BJ (cell line): ENCODE measurements at places on chromosomes 5 and 9.

GRCh38 chr9:106356924-106357323 is 506.0 kb upstream of the ZNF462 start:
- DNase-seq, result no peak

DNA sequence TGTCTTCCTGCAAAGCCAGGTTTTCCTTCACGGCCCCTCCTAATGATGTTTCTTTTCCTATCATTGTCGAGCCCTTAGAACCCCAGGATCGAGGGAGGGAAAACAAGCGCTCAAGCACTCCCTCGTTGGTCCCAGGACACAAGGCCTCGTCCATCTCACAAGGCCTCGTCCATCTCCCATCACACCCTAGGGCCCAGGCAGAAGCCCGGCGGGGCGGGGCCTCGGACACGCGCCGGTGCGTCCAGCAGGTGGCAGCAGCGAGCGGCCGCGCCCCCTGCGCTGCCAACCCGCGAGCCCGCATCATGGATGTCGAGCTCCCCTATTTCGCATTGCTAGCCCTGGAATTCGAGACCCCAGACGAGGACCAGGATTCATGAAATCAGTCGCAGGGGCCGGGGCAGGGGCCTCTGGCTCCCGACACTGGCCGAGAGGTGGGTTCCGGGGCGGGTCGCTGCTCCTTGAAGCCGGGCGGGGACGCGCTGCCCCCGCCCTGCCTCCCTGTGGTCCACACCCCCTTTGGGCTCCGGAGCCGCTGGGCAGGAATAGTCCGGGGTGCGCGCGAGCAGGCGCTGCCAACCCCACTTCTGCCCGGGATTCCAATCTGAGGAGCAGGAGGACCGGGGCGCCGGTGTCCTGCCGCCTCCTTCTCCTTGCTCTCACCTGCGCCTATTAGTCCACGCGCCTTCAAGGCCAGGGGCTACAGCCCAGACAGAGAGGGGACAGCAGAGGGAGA is at the start of gene ABLIM3:
Gene ABLIM3 (plus strand): TSS at position 270 of the 733 bp plus-strand sequence. CDS start 603 bp downstream, outside the sequence.
- no peak for DNase-seq

DNA sequence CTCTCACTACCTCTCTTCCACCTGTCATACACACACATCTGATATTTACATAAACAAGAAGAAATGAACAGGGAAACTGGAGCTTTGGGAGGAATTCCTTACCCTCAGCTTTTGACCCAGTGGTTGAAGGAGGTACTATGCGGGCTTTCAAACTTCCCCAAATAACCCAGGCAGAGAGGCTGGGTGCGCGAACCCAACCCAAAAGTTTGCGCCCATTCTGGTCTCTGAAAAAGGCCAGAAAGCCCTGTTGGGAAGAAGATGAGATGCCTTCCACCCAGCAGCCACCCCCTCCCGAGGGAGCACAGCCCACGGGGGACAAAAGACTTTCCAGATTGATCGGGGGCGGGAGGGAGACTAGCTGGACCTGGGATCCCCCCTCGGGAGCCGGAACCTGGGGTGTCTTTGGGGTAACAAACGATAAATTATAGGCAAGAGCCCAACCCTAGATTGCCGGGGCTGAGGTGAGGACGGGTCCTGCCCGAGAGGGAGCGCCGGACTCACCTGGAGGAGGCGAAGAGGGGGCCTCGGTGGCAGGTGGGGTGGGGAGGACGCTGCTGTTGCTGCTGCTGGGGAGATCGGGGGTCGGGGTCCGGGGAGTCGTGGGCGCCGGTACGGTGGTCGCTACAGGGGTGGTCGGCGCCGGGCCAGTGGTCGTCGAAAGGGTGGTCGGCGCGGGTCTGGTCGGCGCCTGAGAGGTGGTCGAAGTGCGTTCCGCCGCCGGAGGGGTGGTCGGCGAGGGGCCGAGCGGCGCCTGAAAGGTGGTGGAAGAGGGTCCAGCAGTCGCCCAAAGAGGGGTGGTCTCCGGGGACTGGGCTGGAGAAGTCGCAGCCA is 798 bp downstream of the MEGF9 start:
- DNase-seq, result no peak

DNA sequence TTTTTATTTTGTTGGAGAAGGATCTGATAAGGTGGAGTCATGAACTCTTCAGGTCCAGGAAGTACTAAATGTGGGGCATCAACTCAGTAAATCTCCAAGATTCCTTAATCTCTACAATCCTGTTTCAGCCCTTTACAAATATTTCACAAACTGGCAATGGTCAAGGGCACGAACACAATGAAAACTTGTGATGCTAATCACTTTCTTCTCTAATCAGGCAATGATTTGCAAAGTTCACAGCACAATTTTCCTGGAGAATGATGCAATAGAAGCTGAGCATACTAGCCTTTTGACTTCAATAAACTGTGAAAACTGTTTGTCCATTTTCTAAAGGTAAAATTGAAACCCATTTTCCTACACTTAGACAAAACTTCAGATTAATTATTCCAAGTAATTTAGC is 16.9 kb downstream of the GDF9 start:
- no peak for DNase-seq

DNA sequence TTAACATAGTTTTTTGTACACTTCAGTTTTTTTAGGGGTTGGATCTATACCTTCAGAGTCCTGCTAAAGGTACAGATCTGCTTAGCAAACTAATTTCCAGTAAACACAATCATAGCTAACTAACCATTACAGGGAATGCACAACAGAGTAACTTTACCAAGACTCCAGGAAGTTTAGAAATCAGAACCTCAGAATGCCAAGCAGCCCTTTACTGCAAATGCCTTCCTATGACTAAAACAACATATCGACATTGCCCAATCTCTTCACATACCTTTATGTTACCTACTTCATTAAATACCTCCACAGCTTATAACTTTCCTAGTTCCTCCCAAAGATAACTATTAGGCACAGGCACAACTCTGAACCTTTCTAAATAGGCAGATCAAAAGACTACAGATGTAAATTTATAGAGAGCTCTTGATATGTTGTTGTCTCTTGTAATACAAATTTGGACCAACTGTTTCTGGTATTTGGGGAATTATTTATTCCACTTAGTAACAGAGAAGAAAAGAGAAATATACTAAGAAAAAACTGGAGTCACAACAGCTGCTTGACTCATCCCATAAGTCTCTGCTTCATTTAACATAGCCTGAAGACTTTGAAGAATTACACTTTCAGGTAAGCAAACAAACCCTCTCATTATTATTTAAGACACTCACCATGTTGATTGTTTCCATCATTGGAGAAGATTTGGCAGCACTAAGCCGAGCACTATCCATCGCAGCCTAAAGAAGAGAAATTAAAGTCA is 46.0 kb upstream of the OR2K2 start:
- no peak for DNase-seq

DNA sequence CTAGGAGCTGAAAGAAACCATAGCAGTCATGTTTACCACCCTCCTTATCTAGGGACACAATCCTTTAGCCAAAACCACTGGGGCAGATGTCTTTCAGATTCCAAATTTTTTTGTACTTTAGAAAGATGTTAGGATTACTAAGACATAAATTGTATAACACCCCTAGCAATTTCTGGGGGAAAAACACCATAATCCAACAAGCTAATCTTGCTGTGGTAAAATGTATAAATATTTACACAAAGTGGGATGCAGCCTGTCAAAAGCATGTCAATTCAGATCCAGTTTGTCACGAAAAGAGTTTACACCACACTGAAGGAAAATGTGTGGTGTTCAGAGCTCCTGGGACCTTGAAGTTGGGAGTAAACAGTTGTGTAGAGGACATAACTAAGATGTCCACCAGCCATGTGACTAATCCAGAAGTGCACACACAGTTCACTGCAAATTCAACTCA is 274.3 kb downstream of the ADAMTSL1 start:
- DNase-seq, result no peak

DNA sequence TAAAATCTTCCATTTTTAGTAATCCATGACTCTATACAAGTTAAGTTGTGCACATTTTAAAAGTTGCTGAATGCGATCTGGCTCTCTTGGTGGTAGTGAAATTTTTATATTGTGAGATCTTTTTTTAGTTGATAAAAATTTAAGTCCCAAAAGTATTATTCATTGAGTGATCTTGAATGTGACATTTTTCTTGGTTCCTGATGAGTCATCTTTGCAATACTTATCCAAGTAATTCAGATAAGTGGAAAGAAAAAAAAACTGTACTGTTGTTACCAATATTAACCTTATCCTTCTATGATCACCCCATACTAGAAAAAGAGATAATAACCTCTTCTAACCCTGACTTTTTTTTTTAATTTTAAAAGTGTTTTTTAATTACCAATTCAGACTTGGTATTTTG is 601.3 kb downstream of the PSAT1 start:
- DNase-seq, result no peak

GRCh38 chr5:107557051-107557658 is 113.6 kb downstream of the EFNA5 start:
- no peak for DNase-seq

GRCh38 chr9:37332578-37332977 is 89.9 kb upstream of the GRHPR start:
- no peak for DNase-seq

DNA sequence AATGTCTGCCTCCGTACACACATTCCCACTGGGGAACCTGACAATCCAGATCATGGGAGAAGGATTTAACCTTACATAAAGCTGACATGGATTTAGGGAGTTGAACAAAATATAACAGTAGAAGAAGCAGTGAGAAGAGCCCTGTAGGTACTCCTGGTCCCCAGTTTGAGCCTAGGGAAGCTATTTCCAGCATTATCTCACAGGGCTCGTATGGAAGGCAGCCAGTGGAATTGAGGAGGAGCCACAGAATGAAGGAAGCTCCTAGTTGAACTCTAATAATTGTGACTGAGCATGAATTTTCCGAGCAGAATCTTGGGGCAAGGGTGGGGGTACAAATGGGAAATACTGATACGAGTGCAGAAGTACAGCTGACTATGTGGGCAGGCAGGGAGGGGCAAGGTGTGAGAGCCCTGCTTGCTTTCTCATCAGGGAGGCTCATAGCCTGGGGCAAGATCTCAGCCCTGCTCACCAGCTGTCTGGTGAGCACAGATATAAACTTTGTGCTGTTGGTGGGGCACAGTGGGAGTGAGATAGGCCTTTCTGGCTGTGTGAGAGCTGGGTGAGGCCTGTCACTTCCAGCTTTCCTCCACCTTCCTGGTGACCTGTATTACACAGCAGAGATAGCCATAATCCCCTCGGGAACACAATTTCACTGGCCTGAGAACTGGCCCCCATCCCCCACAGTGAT is 290.7 kb upstream of the IL12B start:
- no peak for DNase-seq

DNA sequence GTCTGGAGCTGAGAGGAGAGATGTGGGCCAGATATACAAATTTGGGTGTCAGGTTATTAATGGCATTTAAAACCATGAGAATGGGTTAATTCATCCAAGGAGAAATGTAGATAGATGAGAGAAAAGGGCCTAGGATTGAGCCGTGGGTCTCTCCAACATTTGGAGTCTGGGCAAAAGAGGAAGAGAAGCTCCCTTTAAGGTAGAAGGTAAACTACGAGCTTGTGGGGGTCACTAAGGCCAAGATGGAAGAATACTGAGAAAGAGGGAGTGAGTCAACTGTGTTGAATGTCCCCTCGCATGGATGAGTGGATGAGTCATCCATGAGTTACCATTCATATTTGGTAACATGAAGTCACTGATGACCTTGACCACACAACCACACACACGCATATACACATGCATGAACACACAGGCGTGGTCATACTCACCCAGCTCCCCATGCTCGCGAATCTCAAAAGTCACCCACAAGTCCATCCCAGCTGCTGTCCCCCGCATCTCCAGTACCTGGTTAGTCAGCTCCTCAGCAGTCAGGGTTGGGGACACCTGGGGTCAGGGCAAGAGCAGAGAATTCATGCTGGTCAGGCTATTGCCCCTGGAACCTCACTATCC is 6.8 kb upstream of the FCHSD1 start:
- DNase-seq, result peak; percentile 65

DNA sequence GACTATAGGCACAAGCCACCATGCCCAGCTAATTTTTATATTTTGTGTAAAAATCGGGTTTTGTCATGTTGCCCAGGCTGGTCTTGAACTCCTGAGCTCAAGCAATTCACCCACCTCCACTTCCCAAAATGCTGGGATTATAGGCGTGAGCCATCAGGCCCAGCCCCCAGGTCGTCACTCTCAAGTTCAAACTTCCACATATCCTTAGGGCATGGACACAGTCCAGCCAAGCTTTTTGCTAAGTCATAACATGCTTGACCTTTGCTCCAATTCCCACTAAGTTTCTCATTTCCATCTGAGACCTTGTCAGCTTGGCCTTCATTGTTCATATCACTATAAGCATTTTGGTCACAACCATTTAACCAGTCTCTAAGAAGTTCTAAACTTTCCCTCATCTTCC is 43.9 kb upstream of the ARAP3 start:
- DNase-seq, result peak; percentile 13

- no peak for DNase-seq
Observed at GRCh38 chr9:121368745-121369144, 1.3 kb downstream of the STOM start.

- no peak for DNase-seq
Observed at GRCh38 chr9:88071331-88071730, 66.9 kb downstream of the SPATA31C2 start.

GRCh38 chr5:154517181-154517580 is 39.2 kb upstream of the HAND1 start:
- no peak for DNase-seq

- no peak for DNase-seq
Observed at GRCh38 chr9:123965801-123966686, 36.1 kb upstream of the DENND1A start.

DNA sequence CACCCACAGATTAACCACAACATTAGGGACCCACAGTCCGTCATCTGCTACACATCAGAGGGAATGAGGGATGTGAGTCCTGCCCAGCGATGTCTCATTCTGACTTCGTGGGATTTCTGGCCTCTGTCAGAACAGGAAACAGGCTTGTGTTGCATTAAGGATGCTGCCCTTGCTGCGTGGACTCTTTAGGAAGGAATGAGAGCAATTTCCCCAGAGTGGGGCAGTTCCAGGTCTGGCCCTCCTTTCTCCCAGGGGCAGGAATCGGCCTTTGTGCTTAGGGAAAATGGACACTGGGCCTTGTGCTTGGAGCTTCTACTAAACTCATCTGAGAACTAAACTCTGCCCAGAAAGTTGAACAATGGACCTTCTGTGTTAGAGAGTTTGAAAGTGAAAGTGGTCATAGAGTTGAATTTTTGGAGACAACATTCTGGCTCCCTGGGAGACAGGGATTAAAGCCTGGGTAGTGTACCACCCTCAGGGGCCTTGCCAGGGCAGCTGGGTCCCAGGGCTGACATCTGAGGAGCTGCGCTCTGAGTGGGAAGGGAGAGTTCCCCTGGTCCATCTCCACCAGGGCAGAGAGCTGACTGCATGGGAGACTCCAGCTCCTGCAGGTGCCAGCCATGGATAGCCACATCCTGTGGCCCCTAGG is 37.8 kb upstream of the S1PR3 start:
- no peak for DNase-seq

DNA sequence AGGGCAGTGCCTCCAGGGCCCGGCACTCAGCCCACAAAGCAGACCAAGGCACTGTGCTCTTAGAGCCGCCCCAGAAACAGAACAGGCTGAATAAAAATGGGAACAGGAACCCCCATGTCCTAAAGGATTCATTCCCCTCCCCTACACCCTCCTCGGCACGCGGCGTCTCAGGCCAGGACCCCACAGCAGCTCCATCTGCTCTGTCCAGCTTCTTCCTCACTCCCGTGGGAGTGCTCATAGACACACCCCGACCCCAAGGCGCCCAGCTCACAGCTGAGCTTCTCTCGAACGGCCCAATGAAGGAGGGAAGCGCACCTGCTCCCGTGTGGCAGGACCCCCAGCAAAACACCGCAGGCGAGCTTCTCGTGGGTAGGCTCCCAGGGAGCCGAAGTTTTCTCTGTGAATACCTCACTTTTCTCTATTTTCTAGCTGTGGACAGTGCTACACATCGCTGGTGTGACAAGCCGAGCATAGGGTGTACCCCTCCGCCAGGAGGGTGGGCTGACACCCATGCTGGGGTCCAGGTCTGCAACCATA is 15.4 kb upstream of the QSOX2 start:
- no peak for DNase-seq
